ENCODE measurements at places on chromosomes 2 and 18.

GRCh38 chr2:158926478-158926948 lies 41.9 kb upstream of the TANC1 start:
- no peak for DNase-seq

DNA sequence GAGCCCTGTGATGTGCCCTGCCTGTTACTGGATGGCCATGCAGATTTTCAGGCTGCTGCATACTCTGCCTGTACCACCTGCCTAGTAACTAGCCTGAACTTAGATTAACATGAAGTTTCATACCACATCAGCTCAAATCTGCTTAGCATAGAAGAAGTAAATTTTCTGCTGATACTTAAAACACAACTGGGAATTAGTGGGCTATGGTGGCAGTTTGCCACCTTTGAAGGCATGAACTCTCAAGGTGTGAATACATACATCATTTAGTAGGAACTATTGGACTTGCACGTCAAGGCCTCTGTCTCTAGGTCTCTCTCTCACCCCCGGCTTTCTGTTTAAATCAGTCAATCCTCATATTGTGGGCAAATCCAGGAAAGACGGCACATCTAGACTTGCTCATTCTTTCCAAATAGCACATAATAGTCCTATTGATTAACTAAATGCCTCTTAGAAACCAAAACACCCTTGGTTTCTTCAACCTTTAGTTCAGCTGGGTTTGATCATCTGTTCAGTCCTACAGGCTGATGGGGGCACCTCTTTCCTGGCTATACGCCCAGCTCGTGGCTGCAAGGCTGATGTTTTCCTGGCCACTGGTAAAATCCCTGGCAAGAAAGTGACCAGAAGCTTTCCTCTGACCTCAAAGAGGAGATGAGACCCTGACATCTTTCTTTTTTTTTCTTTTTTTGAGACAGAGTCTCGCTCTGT lies 58.4 kb downstream of the ALPK2 start:
- no peak for DNase-seq

DNA sequence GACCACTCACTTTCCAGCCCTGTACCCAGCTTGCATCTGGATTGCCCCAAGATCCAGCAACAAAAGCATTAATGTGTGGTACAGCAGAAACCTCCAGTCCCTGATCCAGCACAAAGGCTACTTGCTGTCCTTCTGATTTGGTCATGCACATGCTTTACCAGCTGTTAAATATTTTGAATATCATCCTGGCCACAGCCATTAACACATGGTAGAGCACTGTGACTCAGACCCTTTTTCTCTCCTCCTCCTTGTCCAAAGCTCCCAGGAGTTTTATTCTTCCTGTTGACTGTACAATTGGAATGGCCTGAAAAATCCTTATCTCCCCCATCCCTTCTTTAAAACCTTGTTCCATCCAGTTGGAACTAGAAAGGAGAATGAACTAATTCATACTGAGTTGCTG lies 419.7 kb upstream of the TNP1 start:
- DNase-seq = no peak

GRCh38 chr2:221156062-221156734 lies 415.9 kb downstream of the EPHA4 start:
- DNase-seq = peak; percentile 91

GRCh38 chr2:203175371-203175770 lies 63.4 kb upstream of the CYP20A1 start:
- no peak for DNase-seq

DNA sequence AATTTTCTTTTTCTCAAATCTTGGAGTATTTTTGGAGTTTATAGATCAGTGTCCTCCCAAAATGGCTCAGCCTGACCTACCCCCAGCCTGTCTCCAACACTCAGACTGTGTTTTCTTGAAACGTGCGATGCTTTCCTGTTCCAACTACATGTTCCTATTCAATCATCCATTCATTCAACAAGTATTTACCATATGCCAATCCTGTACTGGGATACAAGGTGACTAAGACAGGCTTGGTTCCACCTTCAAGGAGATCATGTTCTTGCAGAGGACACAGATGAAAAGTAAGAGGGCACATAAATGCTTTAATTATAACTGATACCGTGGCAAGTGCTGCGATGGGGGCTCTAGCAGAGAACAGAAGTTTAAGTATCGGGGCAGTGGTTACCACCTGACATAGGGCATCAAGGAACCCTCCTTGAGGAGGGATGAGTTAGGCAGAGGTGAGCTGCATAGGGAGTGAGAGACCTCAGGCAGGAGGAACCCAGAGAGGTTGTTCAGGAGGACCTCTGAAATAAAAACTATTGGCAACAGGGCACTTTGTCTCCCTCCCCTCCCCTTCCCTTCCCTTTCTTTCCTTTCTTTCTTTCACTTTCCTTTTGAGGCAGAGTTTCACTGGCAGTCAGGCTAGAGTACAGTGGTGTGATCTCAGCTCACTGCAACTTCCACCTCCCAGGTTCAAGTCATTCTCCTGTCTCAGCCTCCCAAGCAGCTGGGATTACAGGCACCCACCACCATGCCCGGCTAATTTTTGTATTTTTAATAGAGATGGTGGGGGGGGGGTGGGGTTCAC lies 469.0 kb downstream of the EPHA4 start:
- no peak for DNase-seq

GRCh38 chr2:217064234-217065011 lies 204.6 kb upstream of the TNP1 start:
- no peak for DNase-seq

GRCh38 chr18:57027190-57027708 lies 119.6 kb upstream of the BOD1L2 start:
- no peak for DNase-seq

DNA sequence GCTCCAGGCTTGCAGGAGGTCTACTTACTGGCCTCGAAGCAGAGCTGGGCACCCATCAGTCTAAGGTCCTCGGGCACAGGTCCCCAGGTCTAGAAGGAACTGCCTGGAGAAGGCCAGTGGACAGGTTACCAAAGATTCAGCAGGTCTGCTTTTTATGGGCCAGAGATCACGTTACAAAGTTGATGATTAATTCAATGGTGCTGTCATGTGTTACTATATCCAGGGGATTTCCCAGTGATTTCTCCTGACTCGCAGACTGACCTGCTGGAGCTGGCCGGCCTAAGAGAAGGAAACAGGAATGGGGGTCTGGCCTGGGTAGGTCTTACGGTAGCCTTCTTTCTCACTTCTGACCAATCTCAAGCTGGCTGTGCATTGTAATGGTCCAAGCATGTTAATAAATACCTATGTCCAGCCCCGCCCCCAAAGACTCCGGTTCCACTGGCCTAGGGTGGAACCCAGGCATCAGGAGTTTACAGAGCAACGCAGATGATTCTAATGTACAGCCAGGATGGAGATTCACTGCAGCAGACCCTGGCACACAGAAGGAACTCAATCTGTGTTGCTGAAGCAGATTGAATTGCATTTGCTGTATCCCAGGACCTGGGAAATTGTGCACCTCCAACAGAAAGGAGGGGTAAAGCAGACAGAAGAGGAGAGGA lies at the start of gene NEURL3:
Gene NEURL3 (minus strand): TSS at position 127 of the 659 bp plus-strand sequence. CDS start 71 bp downstream, at position 56.
- DNase-seq = peak; percentile 34

GRCh38 chr2:11065833-11066485 lies 89.3 kb upstream of the SLC66A3 start:
- DNase-seq = no peak

- DNase-seq = no peak
These were observed 66.2 kb downstream of the MDH1 start for GRCh38 chr2:63654959-63655358.

- no peak for DNase-seq
These were observed 6.0 kb downstream of the SLC39A10 start for GRCh38 chr2:195663007-195663406.

- no peak for DNase-seq
These were observed 567.2 kb downstream of the SATB2 start for GRCh38 chr2:198890490-198890889.

- no peak for DNase-seq
These were observed 49.5 kb downstream of the TFCP2L1 start for GRCh38 chr2:121235542-121235941.

- DNase-seq = no peak
These were observed 113.7 kb downstream of the OSR1 start for GRCh38 chr2:19244460-19245363.

DNA sequence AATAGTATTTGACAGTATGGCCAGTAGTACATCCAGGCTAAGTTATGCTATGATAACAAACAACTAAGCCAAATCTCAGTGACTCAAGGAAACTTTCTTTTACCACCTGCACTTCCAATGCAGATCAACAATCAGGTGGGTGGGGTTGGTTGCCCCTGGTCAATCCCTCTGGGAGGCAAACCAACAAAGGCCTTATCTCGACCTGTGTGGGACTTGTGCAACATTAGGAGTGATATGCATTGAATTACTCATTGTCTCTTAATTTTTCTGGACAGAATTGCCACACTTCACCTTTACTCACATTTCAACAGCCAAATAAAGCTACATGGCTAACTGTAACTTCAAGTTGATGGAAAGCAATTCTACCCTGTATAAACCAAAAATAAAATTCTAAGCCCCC lies 1049.3 kb upstream of the CDH2 start:
- no peak for DNase-seq

- DNase-seq = no peak
These were observed 61.0 kb downstream of the RPL37A start for GRCh38 chr2:216559625-216560156.

DNA sequence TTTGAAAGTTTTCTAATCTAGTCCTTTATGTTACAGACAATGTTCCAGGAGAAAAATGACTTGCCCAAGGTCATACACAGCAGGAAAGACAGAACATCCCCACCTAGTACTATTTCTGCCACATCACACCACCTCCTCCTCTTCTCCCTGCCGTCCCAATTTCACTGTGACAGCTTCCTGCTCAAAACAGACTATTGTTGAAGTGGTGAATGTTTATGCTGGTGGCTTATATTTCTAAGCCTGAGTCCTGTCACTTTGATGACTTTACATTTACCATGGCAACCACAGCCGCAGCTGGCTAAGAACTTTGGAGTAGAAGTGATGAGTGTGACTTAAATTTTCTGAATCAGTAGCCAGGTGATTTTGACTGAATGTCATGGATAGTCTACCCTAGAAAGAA lies 10.0 kb downstream of the GALNT5 start:
- DNase-seq = no peak

GRCh38 chr2:132276571-132276981 lies 114.8 kb upstream of the ANKRD30BL start:
- no peak for DNase-seq

- peak; percentile 83 for DNase-seq
These were observed 246.3 kb downstream of the TNS1 start for GRCh38 chr2:217756375-217757107.

GRCh38 chr2:9695941-9696340 lies 65.1 kb upstream of the YWHAQ start:
- DNase-seq = no peak

GRCh38 chr2:75246441-75247167 lies 47.3 kb upstream of the TACR1 start:
- DNase-seq = no peak

GRCh38 chr2:34070196-34070595 lies 471.1 kb upstream of the FAM98A start:
- no peak for DNase-seq

GRCh38 chr2:120729406-120730399 lies 6.0 kb upstream of the GLI2 start:
- no peak for DNase-seq

DNA sequence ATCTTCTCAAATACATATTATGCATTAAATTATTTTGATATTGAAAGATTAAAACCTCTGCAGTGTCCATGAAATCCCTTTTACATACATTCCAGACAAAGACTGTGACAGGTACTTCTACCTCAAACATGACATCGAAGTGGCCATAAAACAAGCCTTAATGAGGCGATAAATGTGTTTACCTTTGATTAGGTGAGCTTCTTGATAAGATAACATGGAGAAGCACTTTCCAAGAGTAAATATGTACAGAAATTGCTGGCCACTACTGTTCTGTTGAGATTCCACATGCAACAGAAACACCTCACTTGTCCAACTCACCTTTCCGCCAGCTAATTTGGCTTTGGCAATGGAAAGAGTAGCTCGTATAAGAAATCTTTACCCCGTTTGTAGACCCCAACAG lies 55.2 kb downstream of the ZEB2 start:
- DNase-seq = no peak

DNA sequence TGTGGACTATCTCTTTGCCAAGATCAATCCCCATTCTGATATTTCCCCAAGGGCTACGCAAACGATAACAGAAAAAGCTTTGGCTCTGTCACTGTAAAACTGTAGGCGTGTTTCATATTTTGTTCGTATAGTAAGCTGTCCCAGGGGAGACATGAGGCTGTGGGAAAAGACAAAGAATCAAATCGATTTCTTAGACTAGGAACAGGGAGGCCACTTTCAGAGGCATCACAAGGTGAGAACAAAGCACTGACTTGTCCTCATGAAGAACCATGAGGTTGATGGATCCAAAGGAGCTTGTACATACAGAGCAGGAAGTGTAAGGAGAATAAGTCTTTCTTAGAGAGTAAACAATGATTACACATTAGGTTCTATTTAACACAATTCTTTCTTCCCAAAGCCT lies 255.7 kb downstream of the HNMT start:
- no peak for DNase-seq

- DNase-seq = no peak
These were observed 84.8 kb upstream of the RND3 start for GRCh38 chr2:150572194-150572766.

- DNase-seq = no peak
These were observed 29.8 kb upstream of the TBR1 start for GRCh38 chr2:161386228-161386824.

DNA sequence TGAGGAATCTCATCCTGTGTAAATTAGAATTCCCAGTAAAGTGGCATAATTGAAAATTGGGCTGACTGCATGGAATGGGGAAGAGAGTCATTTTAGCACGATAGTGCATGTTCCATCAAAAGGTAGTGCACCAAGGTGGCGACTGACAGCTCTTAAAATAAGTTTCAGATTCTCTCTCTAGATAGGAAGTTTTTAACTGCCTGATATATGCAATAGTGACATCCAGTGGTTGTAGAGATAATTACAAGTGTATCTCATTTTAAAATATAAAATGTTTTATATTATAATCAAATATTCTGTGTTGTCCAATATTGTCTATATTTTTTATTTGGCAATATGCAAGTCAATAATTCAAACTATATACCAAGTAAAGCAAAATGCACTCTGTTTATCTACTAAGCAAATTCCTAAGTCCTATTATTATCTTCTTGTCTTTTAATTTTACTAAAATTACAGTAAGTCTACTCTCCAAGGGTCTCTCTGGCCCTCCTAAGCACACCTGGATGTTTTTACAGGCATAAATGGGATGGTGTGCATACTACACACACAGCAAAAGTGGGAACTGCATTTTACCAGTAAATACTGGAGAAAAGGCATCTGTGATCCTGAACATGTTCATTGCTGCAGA lies 397.7 kb upstream of the HNRNPA3 start:
- DNase-seq = peak; percentile 11

DNA sequence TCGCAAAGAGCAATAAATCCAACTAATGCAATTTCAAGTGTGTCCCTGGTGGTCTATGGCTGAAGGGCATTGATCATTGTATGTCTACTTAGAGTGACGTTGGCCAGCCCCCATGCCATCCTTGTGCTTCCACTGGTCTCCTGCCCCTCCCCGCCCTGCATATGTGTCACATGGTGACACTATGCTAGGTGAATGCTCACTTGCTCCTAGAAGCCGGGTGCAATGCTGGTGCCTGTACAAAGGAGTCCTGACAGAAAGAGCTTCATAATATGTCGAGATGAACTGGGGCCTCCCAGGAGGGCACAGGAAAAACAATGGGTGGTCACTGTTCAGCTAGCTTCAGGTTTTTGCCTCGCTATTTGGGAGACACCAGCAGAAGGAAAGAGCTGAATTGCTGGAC lies 5.9 kb upstream of the TRABD2A start:
- no peak for DNase-seq
